ENCODE measurements at places on chromosomes 16 and 17. TPM values are rescaled to one million over a fixed set of nuclear protein-coding genes. Genes with fewer than 3 reads are reported as not detected.

The C17orf113 gene
- total RNA-seq, result 0.25 TPM

The MYH13 gene
- total RNA-seq, result not detected

The FAM171A2 gene
- total RNA-seq, result 3.9 TPM

The CSH1 gene
- total RNA-seq, result not detected

The VAT1L gene
- 0.13 TPM for total RNA-seq

The NOD2 gene
- total RNA-seq, result 1.0 TPM

The TBC1D3C gene
- not detected for total RNA-seq

The GPR179 gene
- not detected for total RNA-seq

The HYDIN gene
- total RNA-seq, result not detected

The EVPLL gene
- not detected for total RNA-seq

The PPM1E gene
- total RNA-seq, result under 0.01 TPM

The PRSS36 gene
- 0.39 TPM for total RNA-seq

The FBXW10 gene
- total RNA-seq, result not detected

The ZNF500 gene
- total RNA-seq, result 4.4 TPM

The OR4D1 gene
- not detected for total RNA-seq

The SLC35B1 gene
- total RNA-seq, result 56.0 TPM

The SHCBP1 gene
- 16.8 TPM for total RNA-seq

The MT1F gene
- 0.51 TPM for total RNA-seq

The KRT33A gene
- not detected for total RNA-seq

The KRTAP4-9 gene
- total RNA-seq, result not detected

The TP53TG3C gene
- total RNA-seq, result not detected

The ATPAF2 gene
- 18.4 TPM for total RNA-seq

The HOXB13 gene
- total RNA-seq, result not detected

The ERN1 gene
- total RNA-seq, result 14.3 TPM

The KRT31 gene
- total RNA-seq, result not detected

The OR1A1 gene
- not detected for total RNA-seq

The SP2 gene
- total RNA-seq, result 2.9 TPM

The CMTM2 gene
- total RNA-seq, result not detected

The MEIOB gene
- total RNA-seq, result not detected

The NUDT7 gene
- 6.8 TPM for total RNA-seq

The RHOT2 gene
- 33.8 TPM for total RNA-seq

The SLC46A1 gene
- 0.77 TPM for total RNA-seq

The TP53TG3F gene
- not detected for total RNA-seq

The HS3ST3A1 gene
- total RNA-seq, result 0.39 TPM

The SULT1A1 gene
- 2.4 TPM for total RNA-seq

The BAIAP3 gene
- 1.6 TPM for total RNA-seq

The CHD9NB gene
- total RNA-seq, result 0.39 TPM

The EPOP gene
- total RNA-seq, result 0.90 TPM

The TAT gene
- total RNA-seq, result not detected

The ACE gene
- 51.3 TPM for total RNA-seq
